ENCODE measurements at places on chromosomes 4 and X.

DNA sequence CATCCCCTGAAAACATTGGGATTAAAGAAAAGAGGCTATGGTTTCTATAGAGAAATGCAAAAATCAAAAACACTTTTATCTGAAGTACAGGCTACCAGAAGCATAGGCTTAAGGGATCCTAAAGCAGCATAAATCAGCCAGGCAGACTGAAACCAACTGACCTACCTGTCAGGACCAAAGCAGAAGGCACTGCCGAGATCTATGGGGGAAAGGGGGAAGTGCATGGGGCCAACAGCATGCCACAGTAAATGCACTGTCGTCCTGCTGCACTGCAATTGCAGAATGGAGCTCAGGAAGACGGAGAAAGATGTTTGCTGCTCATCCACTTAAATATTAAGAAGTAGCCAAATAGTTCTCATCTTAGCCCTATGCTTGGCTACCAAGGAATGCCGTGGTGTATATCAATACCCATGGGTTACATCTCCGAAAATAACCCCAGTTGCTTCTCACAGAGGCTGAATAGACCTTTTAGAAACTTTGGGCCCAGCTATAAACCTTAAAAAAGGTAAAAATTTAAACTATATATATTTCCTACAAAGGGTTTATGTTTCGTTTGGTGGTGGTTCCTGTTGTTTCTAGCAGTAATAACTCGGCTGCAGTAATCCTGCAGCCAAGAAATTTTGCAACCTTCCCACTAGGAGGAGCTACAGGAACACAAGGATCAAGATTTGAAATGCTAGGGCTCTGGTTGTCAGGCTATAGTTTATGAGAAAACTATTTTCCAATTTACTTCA, 312.2 kb upstream of the DIAPH2 start:
- no peak for DNase-seq

- no peak for DNase-seq
These were observed 199.3 kb upstream of the ADAMTS3 start for GRCh38 chr4:72768364-72768763.

- peak; percentile 40 for DNase-seq
These were observed 126.5 kb downstream of the ADGRA3 start for GRCh38 chr4:22389240-22389870.

- no peak for DNase-seq
These were observed 621.7 kb upstream of the BOD1L1 start for GRCh38 chr4:14249226-14249625.

DNA sequence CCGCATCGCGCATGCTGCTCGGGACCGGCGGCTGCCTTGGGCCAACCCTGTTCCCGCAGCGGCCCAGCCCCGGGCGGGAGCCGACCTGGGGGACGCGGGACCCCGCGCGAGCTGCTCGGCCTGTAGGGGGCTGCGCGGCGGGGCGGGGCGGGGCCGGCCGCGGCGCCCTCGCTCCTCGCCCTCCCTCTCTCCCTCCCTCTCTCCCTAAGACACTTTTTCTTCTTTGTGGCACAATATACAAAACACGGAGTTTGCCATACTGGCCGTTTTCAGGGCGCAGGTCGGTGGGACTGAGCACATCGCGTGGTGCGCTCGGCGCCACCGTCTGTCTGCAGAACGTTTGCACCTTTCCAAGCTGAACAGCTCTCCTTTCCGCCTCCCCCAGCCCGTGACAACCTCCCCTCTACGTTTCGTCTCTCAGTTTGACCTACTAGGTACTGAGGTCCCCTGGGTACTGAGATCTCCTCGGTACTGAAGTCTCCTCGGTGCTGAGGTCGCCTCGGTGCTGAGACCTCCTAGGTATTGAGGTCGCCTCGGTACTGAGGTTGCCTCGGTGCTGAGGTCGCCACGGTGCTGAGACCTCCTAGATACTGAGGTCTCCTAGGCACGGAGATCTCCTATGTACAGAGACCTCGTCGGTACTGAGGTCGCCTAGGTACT, 261.1 kb upstream of the PLCXD1 start:
- peak; percentile 22 for DNase-seq

GRCh38 chr4:86432559-86433134, 72.8 kb upstream of the MAPK10 start:
- DNase-seq, result no peak

- DNase-seq, result peak; percentile 47
These were observed 108.9 kb upstream of the TEX13D start for GRCh38 chrX:124223524-124223923.

- DNase-seq, result no peak
These were observed 271.8 kb downstream of the FBXW7 start for GRCh38 chr4:152264106-152264505.

GRCh38 chr4:142815834-142816233, 30.3 kb downstream of the INPP4B start:
- DNase-seq, result peak; percentile 68

DNA sequence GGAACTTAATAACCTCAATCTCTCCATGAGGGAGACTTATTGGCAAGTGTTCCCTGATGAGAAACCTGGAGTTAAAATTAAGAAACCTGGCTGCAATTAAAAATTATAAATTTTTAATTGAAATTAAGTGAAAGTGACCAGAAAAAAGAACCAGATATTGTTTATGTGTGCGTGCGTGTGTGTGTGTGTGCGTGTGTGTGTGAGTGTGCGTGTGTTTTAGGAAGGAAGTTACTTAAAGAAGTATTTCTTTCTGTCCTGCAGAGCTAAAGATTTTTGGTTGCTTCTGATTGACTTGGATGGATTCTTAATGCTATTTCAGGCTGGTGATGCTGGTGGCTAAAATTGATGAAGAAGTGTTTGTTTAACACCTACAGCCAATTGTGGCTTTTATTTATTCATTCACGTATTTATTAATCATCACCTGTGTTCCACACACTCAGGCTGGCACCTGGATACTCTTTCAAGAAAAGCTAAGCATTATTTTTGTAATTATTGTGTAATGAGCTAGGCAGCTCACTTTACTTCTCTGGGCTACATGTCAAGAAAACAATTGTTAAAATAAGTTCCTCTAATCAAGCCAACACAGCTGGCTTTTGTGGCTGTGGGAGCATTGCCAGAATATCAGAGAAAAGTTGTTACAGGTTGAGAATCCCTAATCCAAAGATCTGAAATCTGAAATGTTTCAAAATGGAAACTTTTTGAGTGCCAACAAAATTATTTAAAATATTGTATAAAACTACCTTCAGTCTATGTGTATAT, 68.5 kb downstream of the CEP44 start:
- no peak for DNase-seq

DNA sequence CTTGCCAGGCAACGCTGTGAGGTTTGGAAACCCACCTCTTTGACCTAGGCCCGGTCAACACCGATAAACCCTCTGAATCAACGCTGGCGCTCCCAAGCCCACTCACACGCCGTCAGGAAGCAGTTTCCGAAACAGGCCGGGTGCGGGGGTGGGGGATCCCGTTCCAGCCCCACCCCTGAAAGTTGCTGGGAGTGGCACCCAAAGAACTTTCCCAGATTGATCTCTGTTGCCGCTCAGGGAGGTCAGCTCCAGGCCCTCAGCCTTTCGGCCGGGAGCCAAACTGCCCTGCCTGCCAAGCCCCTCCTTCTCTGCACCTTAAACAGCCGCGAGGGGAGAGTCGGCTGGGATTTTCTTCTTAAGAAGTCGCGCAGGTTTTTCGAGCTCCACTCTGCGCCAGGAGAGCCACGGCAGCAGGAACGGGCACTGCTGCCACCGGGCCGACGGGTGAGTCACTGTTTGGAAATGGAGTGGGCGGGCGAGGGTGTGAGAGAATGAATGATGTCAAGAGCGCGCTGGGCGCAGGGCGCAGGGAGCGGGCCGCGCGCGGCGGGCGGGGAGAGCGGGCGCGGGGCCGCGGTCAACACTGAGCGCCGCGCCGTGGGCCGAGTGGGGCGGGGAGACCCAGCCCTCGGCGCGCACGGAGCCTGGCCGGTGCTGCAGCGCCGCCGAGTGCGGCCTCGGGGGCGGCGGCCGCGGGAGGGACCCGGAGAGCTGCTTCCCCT, at the start of gene SGMS2:
SGMS2 (plus strand) TSS at position 583 of the 722 bp plus-strand sequence. CDS start 70,622 bp downstream, outside the sequence.
- peak; percentile 86 for DNase-seq

GRCh38 chr4:89722517-89722916, 114.4 kb downstream of the SNCA start:
- DNase-seq, result no peak

- no peak for DNase-seq
These were observed 191.4 kb downstream of the TSPAN5 start for GRCh38 chr4:98466868-98467599.

DNA sequence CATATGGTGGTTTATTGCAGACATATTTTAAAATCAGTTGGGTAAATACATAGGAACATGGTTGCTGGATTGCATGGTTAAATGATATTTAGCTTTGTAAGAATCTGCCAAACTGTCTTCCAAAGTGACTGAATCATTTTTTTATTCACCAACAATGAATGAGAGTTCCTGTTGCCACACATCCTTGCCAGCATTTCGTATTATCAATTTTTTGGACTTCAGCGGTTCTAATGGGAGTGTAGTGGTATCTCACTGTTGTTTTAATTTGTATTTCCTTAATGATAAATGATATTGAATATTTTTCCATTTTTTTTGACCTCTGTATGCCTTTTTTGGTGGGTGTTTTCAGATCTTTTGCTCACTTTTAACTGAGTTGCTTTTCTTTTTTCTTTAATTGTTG, 1.4 kb upstream of the MTHFD2L start:
- DNase-seq, result no peak

DNA sequence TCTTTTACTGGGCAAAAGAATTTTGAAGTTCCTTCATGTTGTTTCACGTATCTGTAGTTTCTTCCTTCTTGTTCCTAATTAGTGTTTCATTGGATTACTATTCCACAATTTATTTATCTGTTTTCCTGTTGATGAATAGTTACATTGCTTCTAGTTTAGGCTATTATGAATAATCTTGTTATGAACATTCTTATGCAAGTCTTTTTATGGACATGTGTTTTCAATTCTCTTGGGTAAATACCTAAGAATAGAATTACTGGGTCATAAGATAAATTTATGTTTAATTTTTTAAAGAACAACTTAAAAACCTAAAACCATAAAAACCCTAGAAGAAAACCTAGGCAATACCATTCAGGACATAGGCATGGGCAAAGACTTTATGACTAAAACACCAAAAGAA, 70.9 kb upstream of the RXFP1 start:
- DNase-seq, result no peak

DNA sequence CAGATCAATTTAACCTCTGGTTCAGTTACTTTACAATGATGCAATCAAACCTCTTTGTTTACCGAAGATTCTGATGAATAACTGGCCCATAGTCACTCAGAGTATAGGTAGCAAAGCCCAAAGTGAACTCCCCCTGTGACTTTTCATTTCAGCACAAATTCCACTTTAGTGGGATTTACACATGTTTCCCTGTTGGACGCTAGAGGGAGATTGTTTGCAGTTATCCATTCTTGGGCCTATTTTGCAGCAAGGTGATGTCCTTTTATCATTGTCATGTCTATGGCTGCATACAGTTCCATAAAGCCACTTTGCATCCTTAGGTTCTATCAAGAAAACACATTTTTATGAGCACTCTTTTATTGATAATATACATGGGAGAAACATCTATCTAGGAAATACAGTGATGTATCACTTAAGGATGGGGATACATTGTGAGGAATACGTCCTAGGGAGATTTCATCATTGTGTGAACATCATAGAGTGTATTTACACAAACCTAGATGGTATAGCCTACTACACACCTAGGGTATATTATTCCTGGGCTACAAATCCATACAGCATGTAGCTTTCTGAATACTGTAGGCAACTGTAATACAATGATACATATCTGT, 14.5 kb upstream of the DKK2 start:
- DNase-seq, result no peak

DNA sequence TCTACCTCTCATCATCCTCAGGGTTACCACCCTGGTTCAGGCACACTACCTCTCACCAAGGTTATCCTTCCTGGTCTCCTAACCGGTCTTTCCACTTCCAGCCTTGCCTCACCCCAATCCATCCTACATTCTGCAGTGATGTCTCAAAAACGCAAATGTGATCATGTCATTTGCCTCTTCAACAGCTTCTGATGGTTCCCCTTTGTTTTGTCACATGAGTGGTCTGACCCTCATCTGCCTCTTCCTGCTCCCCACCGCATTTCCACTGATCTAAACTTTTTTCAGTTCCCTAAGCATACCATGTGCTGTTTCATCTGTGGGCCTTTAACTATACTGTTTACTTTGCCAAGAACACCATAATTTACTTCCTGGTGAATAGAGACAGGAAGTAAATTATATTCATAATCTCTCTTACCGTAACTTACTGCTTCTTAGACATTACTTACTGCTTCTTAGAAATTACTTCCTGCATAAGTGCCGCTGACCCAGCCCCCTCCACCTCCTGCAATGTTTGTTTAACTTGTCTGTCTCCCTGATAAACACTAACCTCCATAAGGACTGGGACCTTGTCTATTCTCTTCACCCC, 27.1 kb upstream of the NSUN7 start:
- peak; percentile 37 for DNase-seq

GRCh38 chr4:170001745-170002267, 24.4 kb downstream of the MFAP3L start:
- no peak for DNase-seq

GRCh38 chr4:102541697-102542096, 40.5 kb downstream of the NFKB1 start:
- DNase-seq, result peak; percentile 49

- no peak for DNase-seq
These were observed 1.4 kb upstream of the ATP8A1 start for GRCh38 chr4:42658261-42658660.

- DNase-seq, result no peak
These were observed 192.2 kb upstream of the ARX start for GRCh38 chrX:25207803-25208475.

All from activated CD4-positive, alpha-beta memory T cell treated with anti-CD3 and anti-CD28 coated beads for 36 hours (primary cell).